ENCODE measurements at places on chromosomes 3 and 15.
A peak's percentile ranks its signal among the peaks of the same experiment; 100 is the strongest.

DNA sequence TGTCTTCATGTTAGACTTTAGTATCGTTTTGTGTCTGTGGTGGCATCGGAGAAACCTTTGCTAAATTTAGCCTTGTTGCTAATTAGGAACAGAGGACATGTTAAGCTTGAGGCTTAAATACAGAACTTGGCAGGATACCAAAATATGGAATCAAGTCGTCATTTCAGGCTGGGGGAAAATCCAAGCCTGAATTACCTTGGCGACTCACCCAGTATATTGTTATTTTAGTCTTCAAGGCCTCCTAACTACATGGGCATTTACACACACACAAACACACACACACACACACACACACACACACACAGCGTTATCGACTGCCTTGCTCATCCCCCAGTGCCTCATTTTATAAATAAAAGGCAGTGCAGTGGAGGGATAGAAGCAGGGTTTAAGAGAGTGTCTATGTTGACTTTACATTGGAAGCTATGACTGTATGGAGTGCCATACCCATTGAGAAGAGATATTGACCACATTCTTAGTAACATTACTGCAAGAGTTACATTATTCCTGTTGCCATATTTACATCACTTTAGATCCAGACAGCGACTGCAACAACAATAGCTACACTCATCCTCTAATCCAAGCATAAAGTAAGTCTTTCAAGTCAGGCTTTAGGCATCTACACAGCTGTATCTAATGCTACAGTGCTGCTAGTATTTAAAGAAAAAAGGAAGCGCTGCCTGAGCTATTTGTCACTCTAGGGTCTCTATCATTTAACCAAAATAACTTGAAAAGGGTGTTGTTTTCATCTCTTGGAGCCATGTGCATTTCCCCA, 210.8 kb upstream of the SEMA6D start:
- no peak for DNase-seq

DNA sequence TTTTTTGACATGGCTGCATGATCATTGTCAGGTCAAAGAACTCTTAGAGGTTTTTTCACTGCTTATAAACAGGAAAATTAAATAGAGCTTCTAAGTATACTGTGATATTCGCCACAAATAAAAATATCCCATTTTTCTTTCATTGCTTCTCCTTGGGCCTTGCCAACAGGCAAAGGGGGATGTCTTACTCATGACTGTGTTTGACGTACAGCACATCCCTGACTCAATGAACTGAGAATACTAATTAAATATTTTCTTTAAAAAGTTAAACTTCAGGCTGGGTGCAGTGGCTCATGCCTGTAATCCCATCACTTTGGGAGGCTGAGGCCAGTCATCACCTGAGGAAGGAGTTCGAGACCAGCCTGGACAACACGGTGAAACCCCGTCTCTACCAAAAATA, 41.4 kb upstream of the CCDC80 start:
- DNase-seq = no peak

- DNase-seq = no peak
Measured at GRCh38 chr3:157692468-157692867, 189.3 kb upstream of the VEPH1 start.

- DNase-seq = no peak
Measured at GRCh38 chr3:42873221-42873982, 2.3 kb downstream of the CYP8B1 start.

DNA sequence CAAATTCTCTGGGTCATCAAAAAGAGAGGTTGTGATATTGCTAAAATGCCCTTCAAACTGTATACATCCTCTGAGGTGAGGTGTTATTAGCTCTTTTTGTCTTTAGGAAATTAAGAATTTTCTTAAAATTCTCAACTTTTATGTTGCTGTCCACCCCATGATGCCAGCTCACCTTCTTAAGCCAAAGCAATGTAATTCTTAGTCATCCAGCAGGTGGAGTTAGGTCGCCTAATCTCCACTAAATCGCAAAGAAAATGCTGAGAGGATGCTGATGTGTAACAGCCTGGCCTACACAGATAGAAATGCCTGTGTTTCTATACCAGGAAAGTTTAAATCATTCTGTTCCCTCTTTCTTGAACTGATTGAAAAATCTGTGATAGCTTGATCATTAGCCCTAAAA, 770.2 kb upstream of the ALCAM start:
- peak; percentile 30 for DNase-seq

DNA sequence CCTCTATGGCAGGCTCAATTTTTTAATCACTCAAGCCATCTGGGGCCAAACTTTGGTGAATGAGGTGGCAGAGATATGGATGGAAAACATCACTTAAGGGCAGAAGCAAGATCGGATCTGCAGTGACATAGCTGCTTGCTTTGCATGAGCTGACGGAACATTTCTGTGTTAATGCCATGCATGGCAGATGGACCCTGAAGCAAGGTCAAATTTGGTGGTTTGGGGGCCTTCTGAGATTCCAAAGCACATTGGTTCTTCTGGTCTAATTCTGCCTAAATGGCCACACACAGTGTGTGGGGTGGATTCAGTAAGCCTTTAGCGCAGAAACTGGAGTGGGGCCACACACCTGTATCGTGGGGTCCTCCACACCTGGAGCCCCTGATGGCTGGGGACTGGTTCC, 38.3 kb upstream of the BCL2L10 start:
- no peak for DNase-seq

DNA sequence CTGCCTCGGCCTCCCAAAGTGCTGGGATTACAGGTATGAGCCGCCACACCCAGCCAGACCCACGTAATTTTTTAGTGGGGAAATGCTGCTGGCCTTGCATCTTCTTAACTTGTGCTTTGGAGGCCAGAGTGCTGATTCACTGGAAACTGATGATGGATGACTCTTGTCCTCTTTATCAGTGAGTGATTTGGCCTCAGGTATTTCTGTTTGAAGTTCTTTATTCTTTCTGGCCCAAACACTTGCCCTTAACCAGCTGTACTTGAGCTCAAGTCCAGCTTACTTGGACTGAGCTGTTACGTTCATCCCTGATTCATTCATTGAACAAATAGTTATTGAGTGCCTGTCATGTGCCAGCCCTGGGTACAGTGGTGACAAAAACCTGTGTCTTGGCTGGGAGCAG, 4.2 kb downstream of the PTPN23 start:
- DNase-seq = no peak

DNA sequence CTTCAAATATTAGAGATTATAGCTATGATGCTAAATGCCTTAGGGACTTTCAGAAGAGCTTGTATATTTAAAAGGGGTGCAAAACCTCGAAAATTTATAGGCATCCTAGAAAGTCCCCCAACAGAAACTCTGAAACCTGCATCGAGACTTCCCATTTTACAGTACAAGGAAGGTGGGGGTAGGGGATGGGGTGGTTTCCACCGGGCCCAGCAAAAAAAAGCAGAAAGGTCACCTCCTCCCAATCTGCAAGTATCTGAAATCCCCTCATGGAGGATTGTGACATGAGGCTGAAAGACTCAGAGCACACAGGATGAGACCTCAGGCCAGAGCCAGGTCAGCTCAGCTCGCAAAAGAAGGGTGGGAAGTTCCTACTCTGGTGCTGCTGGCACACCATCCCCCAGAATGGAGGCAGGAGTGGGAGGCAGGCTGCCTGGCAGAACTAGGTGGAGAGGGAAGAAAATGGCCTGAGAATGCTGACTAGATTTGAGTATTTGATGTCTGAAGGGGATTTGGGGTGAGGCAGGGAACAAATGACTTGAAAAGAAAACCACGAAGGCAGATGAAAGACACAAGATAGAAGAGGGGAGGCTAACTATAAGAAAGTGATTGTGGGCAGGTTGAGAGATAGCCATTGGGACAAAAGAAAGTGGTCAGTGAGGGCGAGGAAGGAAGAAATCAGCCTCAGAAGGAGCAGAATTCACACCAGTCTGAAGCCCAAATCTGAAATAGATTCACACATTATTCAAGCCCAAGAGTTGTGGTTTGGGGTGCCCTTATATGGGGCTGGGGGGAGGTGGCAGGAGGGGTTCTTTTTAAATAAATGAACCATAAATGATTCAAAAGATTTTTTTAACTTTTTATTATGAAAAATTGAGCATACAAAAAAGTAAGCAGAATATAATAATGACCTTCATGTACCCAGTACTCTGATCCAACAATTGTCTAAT, 22.5 kb upstream of the TSC22D2 start:
- no peak for DNase-seq

DNA sequence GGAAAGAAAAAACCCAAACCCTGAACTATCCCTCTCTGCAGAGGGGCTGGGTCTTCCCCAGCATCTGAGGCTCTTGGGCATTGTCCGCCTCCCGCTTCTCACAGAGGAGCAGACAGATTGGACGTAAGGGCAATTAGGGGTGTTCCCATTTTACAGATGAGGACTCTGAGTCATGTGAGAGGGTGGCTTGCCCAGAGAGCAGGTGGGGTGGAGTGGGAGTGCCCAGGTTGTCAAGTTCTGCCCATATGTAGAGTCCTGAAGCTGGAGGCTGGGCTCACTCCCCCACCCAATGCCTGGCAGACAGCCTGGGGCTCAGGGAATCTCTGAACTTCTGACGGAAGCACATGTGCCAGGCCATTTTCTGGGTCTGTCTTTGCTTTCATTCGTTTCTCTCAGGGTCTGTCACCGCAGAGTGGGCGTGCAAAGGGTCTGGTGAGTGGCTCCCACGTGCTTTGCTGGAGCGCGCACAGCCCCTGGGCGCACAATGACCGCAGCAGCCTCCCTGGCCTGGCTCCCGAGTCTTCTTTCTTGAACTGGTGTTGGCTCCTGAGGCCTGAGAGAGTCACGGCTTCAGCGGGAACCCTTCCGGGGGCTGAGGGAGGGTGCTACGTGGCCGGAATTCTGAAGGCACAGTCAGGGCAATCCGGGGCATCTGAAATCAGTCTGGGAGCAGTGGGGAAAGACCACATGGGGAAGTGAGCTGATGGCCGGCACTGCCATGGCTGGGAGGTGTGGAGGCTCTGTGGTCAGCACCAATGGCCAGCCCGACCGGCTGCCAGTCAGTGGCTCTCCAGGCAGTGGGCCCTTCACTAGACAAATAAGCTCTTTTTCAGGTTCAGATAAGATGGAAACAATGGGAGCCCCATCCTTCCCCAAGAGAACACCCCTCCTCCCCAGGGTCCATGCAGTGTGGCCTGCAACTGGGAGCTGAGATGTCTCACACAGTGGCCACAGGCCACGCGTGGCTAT, 1.1 kb upstream of the TRPM1 start:
- DNase-seq = no peak

GRCh38 chr15:80219955-80220354, 32.1 kb downstream of the CTXND1 start:
- DNase-seq = no peak

GRCh38 chr3:139646512-139646911, 31.3 kb downstream of the NMNAT3 start:
- no peak for DNase-seq

DNA sequence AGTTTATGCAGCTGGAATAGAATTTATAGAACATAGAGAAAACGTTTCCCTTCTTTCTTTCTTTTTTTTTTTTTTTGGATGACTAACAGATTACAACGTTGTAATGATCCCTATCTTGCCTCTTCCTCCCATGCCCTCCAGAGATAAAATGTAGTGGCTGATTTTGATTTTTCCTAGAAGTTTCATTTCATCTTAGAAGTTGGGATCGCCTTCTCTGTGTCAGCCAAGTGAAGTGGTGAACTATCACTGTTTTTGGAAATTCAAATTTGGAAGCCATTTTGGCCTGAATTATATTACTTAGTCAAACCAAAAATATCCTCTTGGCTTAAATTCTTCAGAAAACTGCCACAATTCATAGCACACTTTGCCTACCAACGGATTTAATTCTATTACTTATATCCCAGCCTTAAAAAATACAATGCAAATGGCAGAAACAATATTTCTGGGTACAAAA, 1025.5 kb upstream of the NR2F2 start:
- DNase-seq = no peak

DNA sequence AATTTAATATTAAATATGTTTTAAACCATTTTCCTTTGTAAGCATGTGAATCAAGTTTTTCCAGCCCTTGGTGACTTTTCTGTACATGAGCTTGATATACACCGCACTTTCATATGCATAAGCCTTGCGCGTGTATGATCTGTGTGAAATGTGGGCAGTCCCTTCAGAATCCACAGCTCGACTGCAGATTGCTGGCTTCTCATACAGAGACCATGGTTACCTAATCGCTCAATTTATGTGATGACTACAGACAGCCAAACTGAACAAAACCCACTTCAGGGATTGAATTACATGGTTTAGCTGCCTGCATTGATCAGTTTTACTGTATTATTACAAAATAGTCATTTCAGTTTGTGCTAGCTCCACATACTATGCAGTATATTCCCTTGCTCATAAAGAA, 212.3 kb upstream of the NECTIN3 start:
- DNase-seq = no peak

- DNase-seq = no peak
Measured at GRCh38 chr3:57046101-57046765, 14.2 kb upstream of the SPATA12 start.

- DNase-seq = no peak
Measured at GRCh38 chr3:161695811-161696210, 199.2 kb downstream of the OTOL1 start.

- no peak for DNase-seq
Measured at GRCh38 chr3:161781381-161781780, 284.8 kb downstream of the OTOL1 start.

DNA sequence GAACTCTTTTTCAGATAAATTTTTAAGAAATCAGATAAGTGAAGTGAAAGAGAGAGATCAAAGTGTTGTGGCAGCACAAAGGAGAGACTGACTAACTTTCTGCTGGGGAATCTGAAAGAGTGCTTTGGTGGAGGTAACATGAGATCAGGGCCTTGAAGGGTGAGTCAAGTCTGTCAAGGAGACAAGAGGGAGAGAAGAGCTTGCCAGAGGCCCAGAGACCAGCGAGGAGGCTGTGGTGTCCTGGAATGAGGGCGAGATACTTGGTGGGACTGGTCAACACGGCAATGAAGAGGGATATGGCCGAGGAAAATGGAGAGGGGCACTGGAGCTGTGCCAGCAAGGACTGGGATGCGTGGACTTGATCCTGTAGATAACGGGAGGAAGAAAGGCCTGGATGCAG, 4.6 kb downstream of the TADA3 start:
- no peak for DNase-seq

DNA sequence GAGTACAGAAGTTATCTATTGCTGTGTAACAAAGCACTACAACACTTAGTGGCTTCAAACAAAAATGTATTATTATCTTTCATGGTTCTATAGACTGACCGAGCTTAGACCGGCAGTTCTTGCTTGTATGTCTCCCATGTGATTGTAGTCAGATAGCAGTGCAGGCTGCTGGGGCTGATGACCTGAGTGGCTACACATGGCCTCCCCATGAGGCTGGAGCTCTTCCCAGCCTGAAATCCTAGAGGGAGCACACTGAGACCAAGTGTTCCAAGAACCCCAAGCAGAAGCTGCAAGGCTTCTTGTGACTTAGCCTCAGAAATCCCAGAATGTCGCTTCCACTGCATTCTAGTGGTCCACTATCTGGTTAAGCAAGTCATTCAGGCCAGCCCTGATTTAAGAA, 141.2 kb upstream of the TLE3 start:
- DNase-seq = no peak

Measured in NCI-H460 (cell line).